Osteoblast (primary cell): ENCODE measurements at places on chromosomes 12 and 14. TPM values are rescaled to one million over a fixed set of nuclear protein-coding genes. Genes with fewer than 3 reads are reported as not detected.

DNA sequence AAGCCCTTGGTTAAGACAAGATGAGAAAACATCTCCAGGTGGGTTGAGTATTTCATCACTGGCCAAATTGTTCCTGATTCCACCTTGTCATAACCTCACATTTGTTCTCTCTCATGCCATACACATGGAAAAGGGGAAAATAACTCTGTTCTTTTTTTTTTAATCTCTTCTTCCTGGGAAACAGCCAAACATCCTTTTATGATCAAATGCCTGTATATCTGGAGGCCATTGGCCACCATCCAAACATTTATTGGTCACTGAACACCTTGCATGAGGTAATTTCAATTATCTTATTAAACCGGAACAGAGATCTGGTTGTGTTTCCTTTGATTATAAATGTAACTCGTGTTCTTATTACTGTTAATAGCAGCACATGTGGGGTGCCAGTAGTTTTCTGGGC lies 469.6 kb downstream of the NPAS3 start:
- DNase-seq, result no peak

DNA sequence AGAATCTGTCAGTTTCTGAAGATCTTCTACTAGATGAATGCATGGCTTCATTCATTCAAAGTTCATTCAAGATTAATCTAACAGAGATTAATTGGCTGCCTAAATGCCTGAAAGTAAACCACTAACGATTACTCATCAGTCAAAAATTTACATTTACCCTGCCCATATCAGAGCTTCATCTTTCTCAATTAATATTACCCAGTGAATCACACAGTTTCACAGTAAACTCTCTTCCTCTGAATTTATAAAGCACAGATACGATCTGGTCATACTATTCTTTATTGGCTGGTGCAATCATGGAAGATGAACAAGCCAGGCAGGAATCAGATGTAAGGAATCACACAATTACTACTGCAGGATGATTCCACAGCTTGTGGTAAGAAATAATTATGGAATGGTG lies 377.7 kb downstream of the SLC16A7 start:
- no peak for DNase-seq

DNA sequence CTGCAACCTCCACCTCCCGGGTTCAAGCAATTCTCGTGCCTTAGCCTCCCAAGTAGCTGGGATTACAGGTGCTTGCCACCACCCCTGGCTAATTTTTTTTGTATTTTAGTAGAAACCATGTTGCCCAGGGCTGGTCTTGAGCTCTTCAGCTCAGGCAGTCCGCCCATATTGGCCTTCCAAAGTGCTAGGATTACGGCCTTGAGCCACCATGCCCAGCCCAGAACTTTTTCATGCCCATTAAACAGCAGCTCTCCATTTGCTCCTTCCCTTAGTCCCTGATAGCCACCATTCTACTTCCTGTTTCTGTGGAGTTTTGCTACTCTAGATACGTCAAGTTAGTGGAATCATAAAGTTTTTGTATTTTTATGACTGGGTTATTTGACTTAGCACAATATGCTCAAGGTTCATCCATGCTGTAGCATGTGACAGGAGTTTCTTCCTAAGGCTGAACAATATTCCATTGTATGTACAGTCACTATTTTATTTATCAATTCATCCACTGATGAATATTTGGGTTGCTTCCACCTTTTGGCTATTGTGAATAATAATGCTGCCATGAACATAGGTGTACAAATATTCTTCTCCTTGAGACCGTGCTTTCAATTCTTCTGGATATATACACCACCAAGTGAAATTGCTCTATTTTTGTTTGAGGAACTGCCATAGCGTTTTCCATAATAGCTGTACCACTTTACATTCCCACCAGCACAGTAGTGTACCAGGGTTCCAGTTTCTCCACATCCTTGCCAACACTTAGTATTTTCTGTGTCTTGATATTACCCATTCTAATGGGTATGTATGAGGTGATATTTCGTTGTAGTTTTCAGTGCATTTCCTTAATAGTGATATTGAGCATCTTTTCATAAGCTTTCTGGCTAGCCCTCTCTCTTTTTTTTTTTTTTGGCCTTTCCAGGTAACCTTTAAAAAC lies 15.0 kb downstream of the ATF1 start:
- no peak for DNase-seq

- peak; percentile 35 for DNase-seq
Observed at GRCh38 chr14:59229653-59230406, 41.4 kb downstream of the DAAM1 start.

DNA sequence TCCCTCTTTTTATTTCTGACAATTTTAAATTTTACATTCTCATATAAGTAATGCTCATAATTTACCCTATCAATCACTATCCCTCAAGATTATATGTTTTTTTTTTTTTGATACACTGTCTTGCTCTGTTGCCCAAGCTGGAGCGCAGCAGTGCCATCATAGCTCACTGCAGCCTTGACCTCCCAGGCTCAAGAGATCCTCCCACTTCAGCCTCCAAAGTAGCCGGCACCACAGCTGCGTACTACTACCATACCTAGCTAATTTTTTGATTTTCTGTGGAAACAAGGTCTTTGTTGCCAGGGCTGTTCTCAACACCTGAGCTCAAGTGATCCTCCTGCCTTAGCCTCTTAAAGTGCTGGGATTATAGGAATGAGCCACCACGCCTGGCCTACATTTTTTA lies 4.4 kb downstream of the DUSP16 start:
- DNase-seq, result no peak

DNA sequence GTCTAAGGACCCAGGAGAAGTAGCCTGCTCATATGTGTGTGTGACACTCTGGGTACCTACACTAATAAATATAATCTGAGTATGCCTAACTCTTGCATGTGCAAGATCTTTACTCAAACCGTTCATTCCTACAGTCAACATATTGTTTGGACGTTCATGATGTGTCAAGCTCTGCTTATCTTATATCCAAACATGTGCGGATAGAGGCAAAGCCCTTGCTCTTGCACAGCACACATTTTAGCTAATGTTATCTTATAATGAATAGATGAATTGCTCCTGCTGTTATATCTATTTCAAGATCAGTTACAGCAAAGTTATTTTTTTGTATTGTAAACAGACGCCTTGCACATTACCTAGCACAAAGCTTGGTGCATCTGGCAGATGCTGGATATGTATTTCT lies 228.4 kb upstream of the FLRT2 start:
- DNase-seq, result no peak

- no peak for DNase-seq
Observed at GRCh38 chr12:89994911-89995310, 286.3 kb upstream of the ATP2B1 start.

- DNase-seq, result no peak
Observed at GRCh38 chr14:32728976-32729375, 209.7 kb upstream of the NPAS3 start.

DNA sequence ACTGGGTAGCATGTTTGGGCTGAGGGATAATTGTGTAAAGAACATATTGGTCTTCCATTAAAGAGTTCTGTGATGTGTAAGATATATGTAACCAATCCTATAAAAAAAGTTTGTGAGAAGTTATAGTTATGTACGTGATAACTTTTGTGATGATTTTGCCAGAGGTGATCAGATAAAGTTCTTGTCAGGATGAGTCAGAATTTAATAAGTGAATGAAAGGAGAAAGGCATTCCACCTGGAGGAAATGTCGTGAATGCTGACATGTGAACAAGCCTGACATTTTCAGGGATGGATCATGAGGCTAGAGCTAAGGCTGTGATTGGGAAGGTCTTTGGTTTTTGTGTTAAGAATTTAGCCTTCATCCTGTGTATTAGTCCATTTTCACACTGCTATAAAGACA lies 241.5 kb downstream of the SNAPC1 start:
- DNase-seq, result no peak

- peak; percentile 59 for DNase-seq
Observed at GRCh38 chr14:104633276-104634137, 28.9 kb upstream of the TMEM179 start.

DNA sequence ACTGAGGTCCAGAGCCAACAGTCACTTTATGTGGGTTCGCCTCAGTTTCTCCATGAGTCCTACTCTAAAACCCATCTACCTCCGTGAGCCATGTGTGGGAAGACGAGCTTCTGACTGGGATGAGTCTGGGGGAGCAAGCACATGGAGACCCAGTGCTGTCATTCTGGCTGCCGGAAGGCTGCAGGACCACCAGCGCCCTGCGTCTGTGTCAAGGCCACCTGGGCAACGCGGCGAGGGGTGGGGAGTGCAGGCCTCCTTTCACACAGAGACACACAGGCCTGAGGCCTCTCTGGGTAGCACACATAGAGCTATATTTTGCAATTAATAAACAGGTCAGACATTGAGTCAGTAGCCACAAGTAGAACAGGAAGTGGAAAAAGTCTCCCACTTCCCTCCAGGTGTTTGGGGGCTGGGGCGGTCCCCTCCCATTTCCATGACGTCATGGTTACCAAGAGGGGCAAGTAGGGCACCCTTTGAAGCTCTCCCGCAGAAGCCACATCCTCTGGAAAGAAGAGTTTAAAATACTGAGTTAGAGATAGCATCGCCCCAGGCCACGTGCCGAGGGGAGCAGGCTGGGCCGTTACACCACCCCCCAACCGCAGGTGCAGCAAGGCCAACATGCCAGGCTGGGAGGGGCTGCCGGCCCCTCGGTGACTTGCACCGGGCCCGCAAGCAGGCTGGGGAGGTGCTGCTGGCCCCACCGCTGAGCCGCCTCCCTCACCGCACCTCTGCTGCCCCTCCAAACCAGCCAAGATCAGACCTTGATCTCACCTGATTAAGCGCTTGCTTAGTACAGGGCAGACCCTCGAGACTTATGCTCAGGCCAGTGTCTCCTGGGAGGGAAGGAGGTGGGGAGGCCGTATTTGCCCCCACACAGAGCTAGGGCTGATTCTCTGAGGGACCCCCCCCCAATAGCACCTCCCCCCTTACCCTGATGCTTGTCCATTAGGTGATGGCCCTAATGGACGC lies 32.7 kb downstream of the DAD1 start:
- DNase-seq, result peak; percentile 47

GRCh38 chr14:24051176-24051788 lies 527 bp upstream of the CARMIL3 start:
- DNase-seq, result peak; percentile 3

DNA sequence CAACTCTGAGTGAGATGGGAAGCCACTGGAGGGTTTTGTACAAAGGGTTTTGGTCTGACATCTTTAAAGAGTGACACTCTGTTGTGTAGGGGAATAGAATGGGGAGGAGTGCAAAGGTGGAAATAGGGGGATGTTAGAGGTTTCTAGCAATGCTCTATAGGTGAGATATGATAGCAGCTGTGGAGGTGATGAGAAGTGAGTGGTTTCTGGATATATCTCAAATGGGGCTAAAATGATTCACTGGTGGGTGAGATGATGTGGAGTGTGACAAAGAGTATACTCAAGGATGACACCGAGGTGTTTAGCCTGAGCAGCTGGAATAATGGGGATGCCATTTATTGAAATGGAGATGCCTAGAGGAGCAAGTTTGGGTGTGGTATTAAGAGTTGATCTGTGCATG lies 426.4 kb downstream of the PCNX1 start:
- no peak for DNase-seq

Gene SLC5A8
- total RNA-seq, result not detected in 2 replicates

Gene FAM181A
- total RNA-seq, result not detected in 2 replicates

Gene SOS2
- total RNA-seq, result 29.7 and 30.6 TPM in 2 replicates

Gene KLRB1
- not detected in 2 replicates for total RNA-seq

Gene IAPP
- not detected in 2 replicates for total RNA-seq

Gene UNC79
- under 0.01 TPM in 2 replicates for total RNA-seq

Gene NOXRED1
- 0.29 and 0.36 TPM in 2 replicates for total RNA-seq
